ENCODE measurements at places on chromosomes 5 and 9.

GRCh38 chr9:89815061-89815902 lies 210.5 kb downstream of the GADD45G start:
- no peak for DNase-seq

- no peak for DNase-seq
Measured at GRCh38 chr5:94433397-94434163, 184.8 kb downstream of the KIAA0825 start.

GRCh38 chr5:154995679-154996078 lies 17.9 kb upstream of the KIF4B start:
- no peak for DNase-seq

- DNase-seq: no peak
Measured at GRCh38 chr9:132609184-132609583, 26.8 kb downstream of the BARHL1 start.

DNA sequence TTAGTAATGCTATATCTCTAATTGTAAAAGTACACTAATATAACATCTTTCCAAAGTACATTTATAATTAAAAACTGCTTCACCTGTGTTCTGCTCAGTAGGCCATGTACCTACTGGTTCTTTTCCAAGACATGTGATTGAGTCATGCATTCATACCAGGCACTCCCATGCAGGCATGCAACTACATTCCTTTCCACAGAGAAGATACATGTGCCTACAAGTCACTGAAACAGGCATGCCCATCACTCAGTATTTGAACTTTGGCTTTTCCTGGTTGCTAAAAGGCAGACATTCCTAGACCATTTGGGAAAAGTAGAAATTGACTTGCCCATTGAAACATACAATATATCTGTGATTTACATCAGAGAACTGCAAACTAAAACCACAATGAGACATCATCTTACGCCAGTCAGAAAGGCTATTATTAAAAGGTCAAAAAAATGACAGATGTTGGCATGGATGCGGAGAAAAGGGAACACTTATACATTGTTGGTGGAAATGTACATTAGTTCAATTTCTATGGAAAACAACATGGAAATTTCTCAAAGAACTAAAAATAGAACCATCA lies 148.3 kb upstream of the MOCS2 start:
- DNase-seq: no peak

DNA sequence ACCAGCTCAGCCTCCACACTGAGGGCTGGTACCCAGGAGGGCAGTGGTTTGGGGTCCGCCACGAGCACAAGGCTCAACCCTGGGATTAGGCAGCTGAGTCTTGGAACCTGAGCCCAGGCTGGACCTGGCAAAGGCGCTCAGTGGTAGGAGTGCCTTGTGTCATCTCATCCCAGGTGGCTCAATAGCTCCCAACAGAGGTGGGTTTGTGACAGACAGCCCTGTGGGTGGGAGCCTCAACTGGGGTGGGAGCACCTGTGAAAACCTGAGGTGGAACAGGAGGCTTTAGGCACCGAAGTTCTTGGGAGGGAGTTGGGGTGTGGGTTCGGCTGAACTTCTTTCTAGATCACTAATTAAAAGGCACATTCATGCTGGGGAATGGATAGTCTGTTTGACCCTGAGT lies 35.2 kb upstream of the SMU1 start:
- DNase-seq: no peak

DNA sequence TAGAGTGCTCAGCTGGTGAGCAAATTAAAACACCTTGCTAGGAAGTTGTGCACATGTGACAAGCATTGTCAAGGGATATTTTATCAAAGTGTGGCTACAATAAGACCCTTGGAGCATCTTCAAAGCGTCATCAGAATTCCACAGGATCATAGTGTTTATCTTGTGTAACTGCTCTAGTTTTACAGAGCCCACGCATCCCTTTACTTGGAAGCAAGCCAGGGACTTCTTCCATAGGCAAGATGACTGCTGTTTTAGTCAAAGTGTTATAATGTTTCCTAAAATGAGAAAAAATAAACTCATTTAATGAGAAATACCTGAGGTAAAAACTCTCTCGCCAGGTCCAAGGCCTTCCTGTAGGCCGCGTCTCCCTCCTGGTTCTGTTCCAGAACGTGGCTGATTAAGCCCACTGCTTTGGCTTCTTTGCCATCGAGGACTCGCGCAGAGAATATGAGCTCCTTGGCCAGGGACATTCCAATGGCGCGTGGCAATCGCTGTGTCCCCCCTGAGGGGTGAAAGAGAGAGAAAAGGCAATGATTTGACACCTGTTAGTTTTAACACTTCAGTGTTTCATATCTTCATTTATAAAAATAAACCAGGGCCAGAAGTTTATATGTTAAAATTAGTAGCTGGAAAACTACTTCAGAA lies 141.1 kb downstream of the AUH start:
- DNase-seq: no peak

- no peak for DNase-seq
Measured at GRCh38 chr5:119742311-119742710, 113.0 kb downstream of the FAM170A start.

DNA sequence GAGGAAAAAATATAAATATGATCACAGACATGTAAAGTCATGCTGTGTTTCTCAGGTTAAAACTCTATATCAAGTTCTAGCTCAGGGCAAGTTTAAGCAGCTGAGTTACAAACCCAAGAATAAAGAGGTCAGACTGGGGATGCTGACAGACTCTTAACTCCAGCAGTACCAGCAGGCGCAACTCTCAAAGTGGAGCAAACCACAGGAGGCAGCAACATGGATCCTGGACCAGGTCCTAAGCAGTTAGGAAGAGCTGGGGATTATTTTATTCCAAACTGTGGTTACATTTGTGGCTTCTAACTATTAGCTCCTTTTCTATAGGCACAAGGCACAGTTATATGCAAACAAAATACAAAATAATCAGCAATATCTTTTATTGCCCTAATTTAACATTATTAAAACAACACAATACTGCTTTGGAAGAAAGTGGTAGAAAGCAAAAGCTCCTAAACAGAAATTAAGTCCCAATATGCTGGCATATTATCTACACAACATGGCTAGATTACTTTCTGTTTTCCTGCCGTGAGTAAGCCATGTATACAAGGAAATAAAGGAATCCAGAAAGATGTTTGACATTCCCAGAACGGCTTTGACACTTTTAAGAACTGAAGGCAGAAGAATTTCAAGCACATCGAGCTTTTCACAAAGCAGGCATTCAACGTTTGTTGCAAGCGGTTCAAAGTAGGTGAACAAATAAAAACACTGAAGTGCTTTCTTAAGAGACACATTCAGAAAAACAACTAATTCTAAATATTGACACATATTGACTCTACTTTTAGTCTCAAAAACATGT lies 378.8 kb upstream of the ZNF608 start:
- DNase-seq: no peak

DNA sequence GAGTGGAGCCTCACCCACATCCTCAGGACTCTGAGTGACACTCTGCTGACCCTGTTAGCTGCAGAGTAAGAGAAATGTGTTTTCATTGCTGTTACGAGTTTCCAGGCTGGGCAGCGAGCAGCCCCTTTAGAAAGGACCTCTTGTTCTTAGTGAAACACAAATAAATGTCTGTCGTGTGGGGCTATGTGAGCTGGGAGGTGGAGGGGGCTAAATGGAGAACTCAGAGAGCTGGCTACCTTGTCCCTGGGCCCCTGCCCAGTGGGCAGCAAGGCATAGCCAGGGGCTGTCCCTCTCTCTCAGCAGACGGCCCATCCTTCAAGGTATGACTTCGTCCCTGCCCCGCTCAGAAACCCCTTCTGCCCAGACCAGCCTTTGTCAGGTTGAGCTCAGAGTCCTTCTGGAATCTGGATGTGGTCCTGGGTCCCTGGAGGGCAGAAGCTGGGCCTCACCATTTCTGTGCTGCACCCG lies 10.2 kb downstream of the DCANP1 start:
- no peak for DNase-seq

GRCh38 chr5:68315679-68316271 lies 100.2 kb downstream of the PIK3R1 start:
- peak; percentile 14 for DNase-seq

- no peak for DNase-seq
Measured at GRCh38 chr5:171984748-171985419, 21.6 kb downstream of the FBXW11 start.

DNA sequence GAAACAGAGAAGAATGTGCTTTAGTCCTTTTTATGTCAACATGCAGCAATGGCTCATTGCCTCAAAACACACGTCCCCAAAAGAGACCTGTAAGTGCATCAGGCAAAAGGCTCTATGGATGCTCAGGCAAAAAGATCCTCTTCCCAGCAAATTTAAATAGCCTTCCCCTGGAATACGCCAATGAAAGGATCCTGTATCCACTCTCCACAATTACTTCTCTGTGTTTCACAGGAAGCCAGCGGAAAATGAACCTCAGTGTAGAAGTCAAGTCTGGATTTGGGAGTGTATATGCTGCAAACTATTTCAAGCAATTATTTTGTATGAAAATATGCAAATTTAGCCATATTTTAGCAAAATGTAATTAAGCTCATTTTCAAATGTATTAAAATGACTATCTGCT lies 217.9 kb downstream of the EPB41L4A start:
- no peak for DNase-seq

DNA sequence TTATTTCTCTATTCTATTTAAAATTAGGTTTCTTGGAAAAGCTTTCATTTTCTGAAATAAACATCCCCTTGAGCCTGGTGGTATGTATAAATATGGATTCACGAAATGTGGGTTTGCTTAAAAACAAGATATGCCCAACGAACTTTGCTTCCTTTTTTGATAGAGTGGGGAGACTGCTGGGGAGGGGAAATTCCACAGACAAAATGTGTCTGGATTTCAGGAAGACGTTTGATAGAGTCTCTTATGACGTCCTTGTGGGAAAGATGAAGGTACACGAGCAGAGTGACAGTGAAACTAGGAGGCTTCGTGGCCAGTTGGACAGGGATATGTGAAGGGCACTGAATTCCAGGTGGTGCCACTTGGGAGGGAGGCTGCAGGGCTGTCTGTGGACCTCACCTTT lies 84.5 kb upstream of the RPS23 start:
- DNase-seq: no peak

DNA sequence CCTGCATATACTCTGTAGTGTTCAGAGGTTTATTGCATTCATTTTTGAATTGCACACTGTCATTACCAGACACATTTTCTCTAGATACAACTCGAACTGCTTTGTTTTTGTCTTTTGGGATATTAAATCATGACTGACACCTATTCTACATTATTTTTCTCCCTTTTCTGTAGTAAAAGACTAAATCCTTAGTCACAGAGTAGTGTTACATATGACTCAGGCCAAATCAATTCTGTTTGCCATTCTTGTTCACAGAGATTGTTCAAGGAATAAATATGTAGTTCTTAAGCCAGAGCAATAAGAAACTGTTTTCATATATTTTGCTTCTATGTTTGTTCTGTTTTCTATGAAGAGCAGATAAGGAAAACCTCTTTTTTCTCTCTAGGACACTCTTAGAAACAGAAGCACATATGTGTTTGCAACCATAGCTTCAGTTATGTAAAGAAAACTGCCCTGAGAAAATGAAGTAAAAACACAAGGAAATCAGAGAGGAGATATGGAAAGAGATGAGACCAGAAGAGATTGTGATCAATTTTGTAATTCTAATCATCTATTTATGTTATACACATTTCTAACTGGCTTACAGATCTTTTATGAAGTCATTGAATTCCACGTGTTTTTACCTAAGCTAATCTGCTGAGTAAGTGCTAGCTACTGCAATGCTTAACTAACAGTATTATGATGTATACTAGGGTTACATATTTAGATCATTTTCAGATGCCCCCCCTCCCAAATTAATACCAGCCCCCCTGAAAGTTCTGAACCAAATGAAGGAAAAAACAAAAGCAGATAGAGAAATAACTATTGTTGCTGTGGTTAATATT lies 1995.6 kb upstream of the CDH6 start:
- no peak for DNase-seq

Data from activated CD4-positive, alpha-beta T cell treated with anti-CD3 and anti-CD28 coated beads, Interleukin-2, amount 50 U/mL, for 24 hours (primary cell).